ENCODE measurements at places on chromosomes 6 and 20. TPM values are rescaled to one million over a fixed set of nuclear protein-coding genes. Genes with fewer than 3 reads are reported as not detected.

ENPP1 gene
- 0.34 TPM for polyA plus RNA-seq

DLK2 gene
- polyA plus RNA-seq: not detected

SLC52A3 gene
- polyA plus RNA-seq: not detected

MEI4 gene
- polyA plus RNA-seq: 0.13 TPM

KHDC3L gene
- polyA plus RNA-seq: not detected

TEAD3 gene
- polyA plus RNA-seq: not detected

SIRPA gene
- polyA plus RNA-seq: 0.26 TPM

RSPH4A gene
- not detected for polyA plus RNA-seq

SAMD5 gene
- polyA plus RNA-seq: not detected

SYCP2L gene
- not detected for polyA plus RNA-seq

ZNF133 gene
- 9.0 TPM for polyA plus RNA-seq

TCF21 gene
- not detected for polyA plus RNA-seq

SLC13A3 gene
- polyA plus RNA-seq: not detected

TDRD6 gene
- not detected for polyA plus RNA-seq

CTCFL gene
- not detected for polyA plus RNA-seq

CLVS2 gene
- polyA plus RNA-seq: not detected

LY6G5C gene
- 3.2 TPM for polyA plus RNA-seq

MUC22 gene
- not detected for polyA plus RNA-seq

STK38 gene
- 61.6 TPM for polyA plus RNA-seq

HS3ST5 gene
- polyA plus RNA-seq: not detected

HLA-DRB1 gene
- polyA plus RNA-seq: 1,928 TPM

SLC12A5 gene
- polyA plus RNA-seq: 0.11 TPM

CLPSL2 gene
- polyA plus RNA-seq: not detected

IMPG1 gene
- polyA plus RNA-seq: not detected

Data from IgD-negative memory B cell (primary cell).